ENCODE measurements at places on chromosomes 12 and 14. TPM values are rescaled to one million over a fixed set of nuclear protein-coding genes. Genes with fewer than 3 reads are reported as not detected.

GRCh38 chr12:103583008-103583407 is 4.1 kb upstream of the STAB2 start:
- DNase-seq: no peak
- no peaks in the 10 kb centered on the region for H3K36me3 ChIP-seq
- peaks cover 3% of the 10 kb centered on the region for H3K27me3 ChIP-seq
- no peak overlapping the region for H3K4me3 ChIP-seq
- no peak overlapping the region for H3K27ac ChIP-seq

DNA sequence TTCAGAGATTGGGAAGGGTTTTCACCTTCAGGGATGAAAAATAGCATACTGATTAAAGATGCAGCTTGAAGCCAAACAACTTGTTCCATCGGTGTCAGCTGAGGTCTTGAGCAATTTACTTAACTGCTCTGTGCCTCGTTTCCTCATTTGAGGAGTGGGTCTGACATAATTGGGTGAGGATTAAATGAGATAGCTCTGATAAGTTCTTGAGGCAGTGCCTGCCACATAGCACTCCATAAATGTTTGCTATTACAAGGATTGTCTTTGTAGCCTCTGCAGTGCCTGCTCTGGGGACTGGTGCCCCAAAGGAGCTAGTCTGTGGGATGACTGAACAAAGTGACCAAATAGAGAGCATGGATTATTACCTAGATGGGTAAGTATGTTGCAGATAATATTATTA is 50.6 kb downstream of the ATP23 start:
- no peaks in the 10 kb centered on the region for H3K4me1 ChIP-seq
- DNase-seq: no peak
- no peaks in the 10 kb centered on the region for H3K36me3 ChIP-seq
- no peak overlapping the region for H3K4me3 ChIP-seq

- H3K36me3 ChIP-seq: no peaks in the 10 kb centered on the region
- peak overlapping the region; percentile 71 for H3K27ac ChIP-seq
Observed at GRCh38 chr12:96197503-96198272, 3.5 kb downstream of the ELK3 start.

DNA sequence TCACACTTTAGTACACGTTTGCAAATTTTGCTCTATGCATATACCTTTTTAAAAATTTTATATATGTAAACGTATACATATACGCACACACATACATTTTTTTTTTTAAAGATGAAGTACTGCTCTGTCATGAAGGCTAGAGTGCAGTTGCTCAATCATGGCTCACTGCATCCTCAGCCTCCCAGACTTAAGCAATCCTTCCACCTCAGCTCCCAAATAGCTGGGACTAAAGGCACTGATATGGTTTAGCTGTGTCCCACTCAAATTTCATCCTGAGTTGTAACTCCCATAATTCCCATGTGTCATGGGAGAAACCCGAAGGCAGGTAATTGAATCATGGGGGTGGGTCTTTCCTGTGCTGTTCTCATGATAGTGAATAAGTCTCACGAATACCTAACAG is 220.8 kb upstream of the CAND1 start:
- H3K4me1 ChIP-seq: no peaks in the 10 kb centered on the region
- H3K4me3 ChIP-seq: no peak overlapping the region
- DNase-seq: no peak
- H3K36me3 ChIP-seq: no peaks in the 10 kb centered on the region
- no peaks in the 10 kb centered on the region for H3K27me3 ChIP-seq

Gene KRT76
- not detected for polyA plus RNA-seq

Gene RFX4
- polyA plus RNA-seq: not detected

DNA sequence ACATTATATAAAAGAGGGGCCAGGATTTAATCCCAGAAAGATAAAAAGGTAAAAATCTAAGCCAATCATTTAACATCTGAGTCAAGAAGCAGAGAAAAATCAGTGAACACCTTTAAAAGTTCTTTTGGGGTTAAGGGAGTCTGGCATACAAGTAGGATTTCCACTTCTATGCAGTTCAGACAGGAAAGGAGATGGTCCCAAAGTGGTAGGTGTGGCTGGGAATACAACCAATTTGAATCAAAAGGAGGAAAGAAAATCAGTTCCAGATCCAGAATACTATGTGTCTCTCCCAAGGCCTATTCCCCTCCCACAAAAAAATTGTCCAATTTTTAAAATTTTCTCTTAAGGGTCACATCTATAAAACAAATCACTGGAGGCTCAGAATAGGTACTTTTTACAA is 167.4 kb downstream of the PHLDA1 start:
- H3K4me1 ChIP-seq: no peaks in the 10 kb centered on the region
- no peaks in the 10 kb centered on the region for H3K27me3 ChIP-seq
- no peak overlapping the region for H3K4me3 ChIP-seq
- H3K36me3 ChIP-seq: no peaks in the 10 kb centered on the region

DNA sequence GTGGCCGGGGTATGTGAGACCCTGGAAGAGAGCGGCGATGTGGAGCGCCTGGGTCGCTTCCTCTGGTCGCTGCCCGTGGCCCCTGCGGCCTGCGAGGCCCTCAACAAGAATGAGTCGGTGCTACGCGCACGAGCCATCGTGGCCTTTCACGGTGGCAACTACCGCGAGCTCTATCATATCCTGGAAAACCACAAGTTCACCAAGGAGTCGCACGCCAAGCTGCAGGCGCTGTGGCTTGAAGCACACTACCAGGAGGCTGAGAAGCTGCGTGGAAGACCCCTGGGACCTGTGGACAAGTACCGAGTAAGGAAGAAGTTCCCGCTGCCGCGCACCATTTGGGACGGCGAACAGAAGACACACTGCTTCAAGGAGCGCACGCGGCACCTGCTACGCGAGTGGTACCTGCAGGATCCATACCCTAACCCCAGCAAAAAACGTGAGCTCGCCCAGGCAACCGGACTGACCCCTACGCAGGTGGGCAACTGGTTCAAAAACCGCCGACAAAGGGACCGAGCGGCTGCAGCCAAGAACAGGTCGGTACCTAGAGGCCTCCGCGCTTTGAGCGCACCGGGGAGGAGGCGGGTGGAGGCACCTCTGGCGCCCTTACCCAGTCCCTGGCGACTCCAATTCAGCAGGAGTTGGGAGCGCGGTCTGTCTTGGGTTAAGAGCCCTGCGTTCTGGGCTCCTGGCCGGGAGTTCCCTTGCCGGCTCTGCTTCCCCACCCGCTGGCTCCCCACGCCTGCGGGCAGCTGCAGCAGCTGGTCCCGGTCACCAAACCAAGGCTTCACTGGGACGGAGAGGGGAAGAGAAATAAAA is 700 bp downstream of the SIX6 start:
- no peak overlapping the region for H3K27ac ChIP-seq
- H3K27me3 ChIP-seq: peaks cover 64% of the 10 kb centered on the region
- H3K36me3 ChIP-seq: no peaks in the 10 kb centered on the region
- peaks cover 16% of the 10 kb centered on the region for H3K4me1 ChIP-seq
- no peak for DNase-seq

GRCh38 chr12:68428724-68429501 is 96.8 kb upstream of the MDM1 start:
- H3K36me3 ChIP-seq: no peaks in the 10 kb centered on the region
- H3K4me3 ChIP-seq: no peak overlapping the region
- no peaks in the 10 kb centered on the region for H3K4me1 ChIP-seq
- no peaks in the 10 kb centered on the region for H3K27me3 ChIP-seq

- DNase-seq: peak; percentile 22
- H3K4me1 ChIP-seq: peaks cover 34% of the 10 kb centered on the region
- peak overlapping the region; percentile 87 for H3K4me3 ChIP-seq
- peak overlapping the region; percentile 73 for H3K27ac ChIP-seq
Observed at GRCh38 chr12:1691123-1692007, 495 bp downstream of the ADIPOR2 start.

DNA sequence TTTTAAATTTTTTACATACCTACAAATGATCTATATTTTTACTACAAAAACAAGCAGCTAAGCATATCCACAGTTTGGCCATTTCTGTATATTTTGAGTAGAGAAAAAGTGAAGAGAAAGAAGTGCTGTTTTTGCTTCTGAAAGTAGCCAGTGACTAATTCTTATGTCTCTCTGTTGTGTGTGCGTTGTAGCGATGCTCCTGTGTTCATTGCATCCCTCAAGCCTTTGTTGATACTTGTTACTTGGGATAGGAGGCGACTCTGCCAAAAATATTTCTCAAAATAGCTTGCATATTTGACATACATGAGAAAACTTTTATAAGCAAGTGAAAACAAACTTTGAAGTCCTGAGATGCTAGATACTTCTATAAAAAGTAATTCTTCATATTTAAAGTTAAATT is 714.1 kb downstream of the FSCB start:
- no peak for DNase-seq
- H3K4me3 ChIP-seq: no peak overlapping the region
- H3K36me3 ChIP-seq: no peaks in the 10 kb centered on the region
- H3K4me1 ChIP-seq: no peaks in the 10 kb centered on the region
- H3K27me3 ChIP-seq: no peaks in the 10 kb centered on the region
- H3K27ac ChIP-seq: no peak overlapping the region

- peaks cover 47% of the 10 kb centered on the region for H3K27me3 ChIP-seq
- H3K36me3 ChIP-seq: no peaks in the 10 kb centered on the region
- no peak for DNase-seq
- H3K27ac ChIP-seq: no peak overlapping the region
- H3K4me3 ChIP-seq: no peak overlapping the region
- H3K4me1 ChIP-seq: no peaks in the 10 kb centered on the region
Observed at GRCh38 chr14:56813143-56813551, 2.9 kb upstream of the OTX2 start.

- H3K27me3 ChIP-seq: no peaks in the 10 kb centered on the region
- no peak overlapping the region for H3K27ac ChIP-seq
- no peak overlapping the region for H3K4me3 ChIP-seq
- no peak for DNase-seq
Observed at GRCh38 chr14:71833476-71833875, 98.8 kb upstream of the RGS6 start.

DNA sequence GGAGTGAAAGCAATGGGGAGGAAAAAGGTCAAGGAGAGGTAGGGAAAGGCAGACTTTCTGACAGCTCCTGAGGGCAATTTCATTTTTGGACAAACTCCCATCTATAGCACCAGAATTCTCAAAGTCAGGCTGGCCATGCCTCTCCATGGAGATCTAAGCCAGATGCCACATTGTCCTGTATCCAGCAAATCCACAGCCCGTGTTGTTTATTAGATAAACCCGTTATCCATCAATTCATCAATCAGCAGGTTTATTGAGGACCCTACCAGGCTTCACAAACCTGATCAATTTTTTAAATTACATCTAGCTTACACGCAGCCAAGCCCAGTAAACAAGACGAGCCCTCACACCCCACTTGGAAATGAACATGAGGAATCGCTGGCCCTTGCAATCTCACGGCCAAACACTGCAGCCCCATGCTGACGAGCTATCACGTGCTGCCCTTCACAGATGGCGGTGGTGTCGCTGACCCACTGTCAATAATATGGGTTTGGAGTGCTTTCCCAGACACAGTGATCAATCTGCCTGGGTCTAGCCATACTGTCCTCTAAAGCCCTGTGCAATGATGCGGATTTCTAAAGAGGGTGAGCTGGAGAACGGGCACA is 332.9 kb downstream of the DPF3 start:
- no peak overlapping the region for H3K27ac ChIP-seq
- DNase-seq: no peak
- H3K27me3 ChIP-seq: no peaks in the 10 kb centered on the region

DNA sequence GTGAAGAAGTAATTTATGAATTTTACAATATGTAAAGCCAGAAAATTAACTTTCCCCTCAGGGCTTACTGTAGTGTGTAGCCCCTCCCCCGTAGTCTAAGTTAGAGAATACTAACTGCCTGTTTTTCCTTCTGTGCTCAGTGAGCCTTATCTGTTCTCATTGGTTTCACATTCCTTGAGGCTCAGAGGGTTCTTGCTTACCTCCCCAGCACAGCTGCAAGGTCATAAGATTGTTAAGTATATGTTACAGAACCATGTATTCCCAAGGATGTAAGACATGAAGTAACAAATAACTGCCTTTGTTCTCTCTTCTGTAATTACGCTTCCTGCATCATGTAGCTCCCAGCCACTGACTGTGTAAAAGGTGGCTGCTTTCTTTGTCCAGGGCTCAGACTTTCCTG is 1351.1 kb downstream of the TMEM121 start:
- no peak overlapping the region for H3K27ac ChIP-seq
- H3K4me1 ChIP-seq: peaks cover 9% of the 10 kb centered on the region
- H3K36me3 ChIP-seq: no peaks in the 10 kb centered on the region
- DNase-seq: no peak
- H3K27me3 ChIP-seq: peaks cover 5% of the 10 kb centered on the region
- no peak overlapping the region for H3K4me3 ChIP-seq

Gene NELL2
- 92.8 TPM for polyA plus RNA-seq

DNA sequence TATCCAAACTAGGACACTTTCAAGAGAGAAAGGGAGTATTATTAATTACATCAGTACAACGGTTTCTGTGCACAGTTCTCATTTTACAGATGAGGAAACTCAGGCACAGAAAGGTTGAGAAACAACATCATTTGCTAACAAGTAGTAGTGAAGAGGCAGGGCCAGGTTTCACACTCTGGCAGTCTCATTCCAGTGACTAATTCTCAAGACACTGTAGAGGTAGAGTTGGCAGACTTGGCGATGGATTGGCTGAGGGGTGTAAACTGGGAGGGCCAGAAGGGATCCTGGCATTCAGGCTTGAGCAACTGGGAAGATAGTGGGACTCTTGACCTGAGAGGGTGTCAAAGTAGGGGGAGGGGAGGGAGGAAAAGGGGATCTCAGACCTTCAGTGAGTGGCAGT is 73.8 kb upstream of the BDKRB2 start:
- H3K4me1 ChIP-seq: peaks cover 22% of the 10 kb centered on the region
- no peak overlapping the region for H3K27ac ChIP-seq
- H3K27me3 ChIP-seq: no peaks in the 10 kb centered on the region
- H3K36me3 ChIP-seq: no peaks in the 10 kb centered on the region

- H3K4me3 ChIP-seq: peak overlapping the region; percentile 84
- DNase-seq: no peak
- H3K27ac ChIP-seq: peak overlapping the region; percentile 28
- H3K4me1 ChIP-seq: peaks cover 35% of the 10 kb centered on the region
- no peaks in the 10 kb centered on the region for H3K27me3 ChIP-seq
Observed at GRCh38 chr12:112939761-112940381, 1.6 kb downstream of the OAS3 start.

- H3K36me3 ChIP-seq: no peaks in the 10 kb centered on the region
- DNase-seq: peak; percentile 83
- H3K4me3 ChIP-seq: peak overlapping the region; percentile 66
Observed at GRCh38 chr14:91245029-91245428, 525 bp upstream of the GPR68 start.

- no peaks in the 10 kb centered on the region for H3K36me3 ChIP-seq
- H3K4me1 ChIP-seq: peaks cover 30% of the 10 kb centered on the region
- no peak overlapping the region for H3K27ac ChIP-seq
- DNase-seq: no peak
- no peaks in the 10 kb centered on the region for H3K27me3 ChIP-seq
Observed at GRCh38 chr14:77055981-77056380, 27.5 kb upstream of the IRF2BPL start.

Data from CD4-positive, alpha-beta memory T cell (primary cell).